ENCODE measurements at places on chromosomes 7 and 10.

DNA sequence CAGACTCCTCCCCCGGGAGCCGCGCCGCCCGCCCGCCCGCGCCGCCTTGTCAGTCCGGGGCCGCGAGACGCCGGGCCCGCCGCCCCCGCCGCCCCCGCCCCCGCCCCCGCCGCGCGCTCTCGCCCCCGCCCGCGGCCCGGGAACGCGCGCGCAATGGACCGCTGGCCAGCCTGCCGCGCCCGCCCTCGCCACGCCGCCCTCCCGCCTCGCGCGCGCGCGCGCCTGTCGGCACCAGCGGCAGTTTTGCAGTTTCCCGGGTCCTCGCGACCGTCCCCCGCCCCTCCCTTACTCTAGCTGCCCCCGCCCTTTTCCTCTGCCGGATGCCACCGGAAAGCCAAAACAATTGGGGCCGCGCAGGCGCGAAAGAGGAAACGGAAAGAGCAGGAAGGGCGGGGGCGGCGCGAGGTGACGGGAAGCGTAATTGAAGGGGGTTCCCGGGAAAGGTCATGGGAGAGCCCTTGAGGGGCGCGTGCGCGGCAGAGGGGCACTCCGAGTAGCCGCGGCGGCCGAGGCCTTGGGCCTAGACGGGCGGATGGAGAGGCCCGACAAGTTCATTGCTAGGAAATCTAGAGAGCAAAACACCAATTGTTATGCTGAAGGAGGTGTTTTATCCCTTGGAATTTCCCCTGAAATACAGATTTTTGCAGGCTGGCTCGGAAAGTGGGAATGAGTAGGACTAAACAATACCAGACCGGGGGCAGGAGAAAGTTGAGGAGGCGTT is 400 bp upstream of the KBTBD2 start:
- peak overlapping the region; percentile 92 for H3K4me3 ChIP-seq
- H3K27ac ChIP-seq, result peak overlapping the region; percentile 99
- peak; percentile 94 for DNase-seq
- peaks cover 3% of the 10 kb centered on the region for H3K27me3 ChIP-seq
- peaks cover 42% of the 10 kb centered on the region for H3K4me1 ChIP-seq

- no peak overlapping the region for H3K27ac ChIP-seq
- H3K27me3 ChIP-seq, result peaks cover 5% of the 10 kb centered on the region
- H3K4me1 ChIP-seq, result no peaks in the 10 kb centered on the region
- H3K36me3 ChIP-seq, result no peaks in the 10 kb centered on the region
- DNase-seq, result no peak
Observed at GRCh38 chr7:3998060-3998459, 684.0 kb upstream of the FOXK1 start.

- H3K27me3 ChIP-seq, result no peaks in the 10 kb centered on the region
- H3K27ac ChIP-seq, result peak within 1 kb of the TSS; percentile 95
- peak; percentile 82 for DNase-seq
- peaks cover 3% of the 10 kb centered on the region for H3K36me3 ChIP-seq
Observed at GRCh38 chr7:832167-832967, at the start of gene SUN1. SUN1 (plus strand) TSS chr7:832476; CDS start chr7:832525, 49 bp downstream.

DNA sequence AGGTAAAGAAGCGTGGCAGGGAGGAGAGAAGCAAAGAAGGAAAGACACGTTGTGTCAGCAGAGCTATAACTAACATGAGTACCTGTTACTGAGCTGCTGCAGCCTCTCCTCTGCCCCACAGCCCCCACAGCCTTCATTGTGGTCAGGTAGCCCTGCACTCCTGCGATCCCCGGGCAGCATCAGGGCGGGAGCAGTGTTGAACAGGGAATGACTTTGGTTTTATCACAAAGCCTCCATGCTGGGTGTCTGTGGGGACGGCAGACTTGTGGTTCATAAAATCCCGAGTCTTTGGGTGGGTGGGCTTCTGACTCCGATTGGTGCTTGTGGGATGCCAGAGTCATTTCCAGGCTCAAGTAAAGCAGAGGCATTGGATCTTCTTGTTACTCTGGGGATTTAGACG is 14.8 kb upstream of the PRKAG2 start:
- peaks cover 5% of the 10 kb centered on the region for H3K27me3 ChIP-seq
- no peak overlapping the region for H3K4me3 ChIP-seq
- H3K36me3 ChIP-seq, result no peaks in the 10 kb centered on the region
- no peaks in the 10 kb centered on the region for H3K4me1 ChIP-seq
- no peak for DNase-seq
- H3K27ac ChIP-seq, result no peak overlapping the region

GRCh38 chr10:60950300-60950699 is 6.3 kb upstream of the RHOBTB1 start:
- peaks cover 65% of the 10 kb centered on the region for H3K27me3 ChIP-seq
- no peak overlapping the region for H3K4me3 ChIP-seq
- no peak for DNase-seq
- H3K27ac ChIP-seq, result no peak overlapping the region

DNA sequence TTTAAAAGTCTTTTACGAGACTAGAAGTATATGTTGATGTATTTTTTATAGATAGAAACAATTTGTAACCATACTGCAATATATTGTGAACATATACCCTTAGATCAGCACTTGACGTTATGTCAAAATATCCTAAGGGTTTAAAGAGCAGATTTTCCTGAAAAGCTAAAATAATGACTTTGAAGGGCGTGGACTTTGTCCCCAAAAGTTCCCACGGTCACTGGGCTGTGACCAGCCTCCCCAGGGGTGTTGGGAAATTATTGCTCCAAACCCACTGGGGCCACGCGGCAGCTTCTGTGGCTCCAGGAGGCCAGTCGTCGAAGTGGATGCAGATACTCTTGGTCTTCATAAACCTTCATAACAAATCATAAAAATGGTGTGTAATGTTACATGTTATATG is 29.9 kb downstream of the DNAJB6 start:
- H3K4me3 ChIP-seq, result no peak overlapping the region
- H3K4me1 ChIP-seq, result peaks cover 23% of the 10 kb centered on the region
- no peaks in the 10 kb centered on the region for H3K27me3 ChIP-seq
- H3K36me3 ChIP-seq, result peaks cover 9% of the 10 kb centered on the region

GRCh38 chr10:52644373-52645186 is 128.0 kb downstream of the MBL2 start:
- no peaks in the 10 kb centered on the region for H3K4me1 ChIP-seq
- no peak for DNase-seq
- H3K36me3 ChIP-seq, result no peaks in the 10 kb centered on the region
- no peaks in the 10 kb centered on the region for H3K27me3 ChIP-seq
- no peak overlapping the region for H3K4me3 ChIP-seq
- no peak overlapping the region for H3K27ac ChIP-seq

GRCh38 chr10:114548662-114549061 is 109.4 kb downstream of the ABLIM1 start:
- no peaks in the 10 kb centered on the region for H3K27me3 ChIP-seq
- no peaks in the 10 kb centered on the region for H3K36me3 ChIP-seq

- no peaks in the 10 kb centered on the region for H3K27me3 ChIP-seq
- H3K27ac ChIP-seq, result no peak overlapping the region
- peaks cover 24% of the 10 kb centered on the region for H3K4me1 ChIP-seq
- peaks cover 59% of the 10 kb centered on the region for H3K36me3 ChIP-seq
- DNase-seq, result no peak
- H3K4me3 ChIP-seq, result no peak overlapping the region
Observed at GRCh38 chr10:75019370-75019769, 92.1 kb upstream of the SAMD8 start.

- no peak for DNase-seq
- peaks cover 81% of the 10 kb centered on the region for H3K36me3 ChIP-seq
- no peaks in the 10 kb centered on the region for H3K27me3 ChIP-seq
Observed at GRCh38 chr10:5933909-5934546, 43.3 kb downstream of the IL15RA start.

GRCh38 chr7:115676707-115677106 is 353.9 kb downstream of the TFEC start:
- no peak for DNase-seq
- no peaks in the 10 kb centered on the region for H3K27me3 ChIP-seq
- no peaks in the 10 kb centered on the region for H3K36me3 ChIP-seq
- H3K4me1 ChIP-seq, result no peaks in the 10 kb centered on the region
- H3K27ac ChIP-seq, result no peak overlapping the region

DNA sequence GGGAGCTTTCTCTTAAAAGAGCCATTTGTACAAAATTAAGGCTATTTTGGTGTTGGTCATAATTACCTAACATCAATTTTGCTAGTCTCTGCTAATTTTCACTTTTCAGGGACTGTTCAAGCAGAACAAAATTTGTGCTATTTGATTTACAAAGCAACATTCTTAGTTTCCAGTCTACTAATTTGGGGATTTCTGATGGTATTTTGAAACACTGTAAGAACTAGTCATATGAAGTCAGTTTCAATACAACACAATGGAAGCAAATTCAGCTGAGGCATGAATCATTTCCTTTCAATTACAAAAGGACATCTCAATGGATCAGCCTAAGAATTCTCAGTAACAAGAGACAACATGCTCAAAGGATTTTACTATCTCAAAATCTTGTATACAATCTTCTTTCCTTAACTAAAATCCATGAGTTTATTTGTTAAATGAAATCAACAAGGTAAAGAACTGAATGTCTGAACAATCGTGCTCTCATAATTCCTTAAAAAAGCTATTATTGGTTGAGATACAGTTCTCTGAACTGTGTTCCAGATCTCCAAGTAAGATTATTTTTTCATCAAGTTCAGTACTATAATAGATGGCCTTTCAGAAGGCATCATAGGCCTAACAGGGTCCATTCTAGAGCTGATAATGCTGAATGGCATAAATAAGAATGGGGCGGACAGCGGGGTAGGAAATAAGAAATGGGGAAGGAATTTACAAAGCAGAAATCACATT is 144.6 kb downstream of the NRCAM start:
- DNase-seq, result no peak
- H3K27ac ChIP-seq, result no peak overlapping the region
- peaks cover 7% of the 10 kb centered on the region for H3K4me1 ChIP-seq
- peaks cover 57% of the 10 kb centered on the region for H3K36me3 ChIP-seq
- no peaks in the 10 kb centered on the region for H3K27me3 ChIP-seq
- no peak overlapping the region for H3K4me3 ChIP-seq

- H3K36me3 ChIP-seq, result no peaks in the 10 kb centered on the region
- DNase-seq, result no peak
- H3K4me3 ChIP-seq, result no peak overlapping the region
- no peaks in the 10 kb centered on the region for H3K27me3 ChIP-seq
- no peaks in the 10 kb centered on the region for H3K4me1 ChIP-seq
- H3K27ac ChIP-seq, result no peak overlapping the region
Observed at GRCh38 chr7:70068531-70068930, 470.3 kb downstream of the AUTS2 start.

GRCh38 chr10:68223535-68224165 is 8.3 kb downstream of the ATOH7 start:
- no peak for DNase-seq
- no peaks in the 10 kb centered on the region for H3K36me3 ChIP-seq
- peaks cover 11% of the 10 kb centered on the region for H3K27me3 ChIP-seq
- H3K4me1 ChIP-seq, result no peaks in the 10 kb centered on the region
- H3K4me3 ChIP-seq, result no peak overlapping the region

GRCh38 chr10:97673736-97674525 is 13.1 kb downstream of the AVPI1 start:
- no peaks in the 10 kb centered on the region for H3K4me1 ChIP-seq
- peaks cover 47% of the 10 kb centered on the region for H3K36me3 ChIP-seq
- no peak overlapping the region for H3K4me3 ChIP-seq
- H3K27me3 ChIP-seq, result no peaks in the 10 kb centered on the region
- no peak overlapping the region for H3K27ac ChIP-seq
- DNase-seq, result no peak

GRCh38 chr10:28797904-28798371 is 120.6 kb downstream of the BAMBI start:
- no peaks in the 10 kb centered on the region for H3K4me1 ChIP-seq
- H3K4me3 ChIP-seq, result no peak overlapping the region

- H3K4me1 ChIP-seq, result no peaks in the 10 kb centered on the region
- H3K4me3 ChIP-seq, result no peak overlapping the region
- H3K27me3 ChIP-seq, result peaks cover 61% of the 10 kb centered on the region
- H3K36me3 ChIP-seq, result no peaks in the 10 kb centered on the region
Observed at GRCh38 chr7:131829947-131830558, 273.6 kb upstream of the PODXL start.

GRCh38 chr7:21169667-21170580 is 258.0 kb upstream of the SP4 start:
- H3K27ac ChIP-seq, result no peak overlapping the region
- DNase-seq, result no peak
- H3K4me3 ChIP-seq, result no peak overlapping the region
- H3K27me3 ChIP-seq, result peaks cover 33% of the 10 kb centered on the region

GRCh38 chr7:105594034-105594433 is 12.7 kb upstream of the EFCAB10 start:
- H3K27ac ChIP-seq, result no peak overlapping the region
- no peak overlapping the region for H3K4me3 ChIP-seq
- DNase-seq, result no peak
- H3K36me3 ChIP-seq, result no peaks in the 10 kb centered on the region
- peaks cover 6% of the 10 kb centered on the region for H3K4me1 ChIP-seq
- H3K27me3 ChIP-seq, result no peaks in the 10 kb centered on the region

GRCh38 chr10:97737770-97738265 is 890 bp downstream of the ZFYVE27 start:
- no peaks in the 10 kb centered on the region for H3K27me3 ChIP-seq
- no peak for DNase-seq
- peak overlapping the region; percentile 99 for H3K27ac ChIP-seq
- H3K4me1 ChIP-seq, result peaks cover 60% of the 10 kb centered on the region
- peaks cover 6% of the 10 kb centered on the region for H3K36me3 ChIP-seq
- H3K4me3 ChIP-seq, result peak overlapping the region; percentile 98

- H3K27me3 ChIP-seq, result peaks cover 76% of the 10 kb centered on the region
- no peak overlapping the region for H3K27ac ChIP-seq
Observed at GRCh38 chr10:117170244-117170643, 27.0 kb upstream of the KCNK18 start.

DNA sequence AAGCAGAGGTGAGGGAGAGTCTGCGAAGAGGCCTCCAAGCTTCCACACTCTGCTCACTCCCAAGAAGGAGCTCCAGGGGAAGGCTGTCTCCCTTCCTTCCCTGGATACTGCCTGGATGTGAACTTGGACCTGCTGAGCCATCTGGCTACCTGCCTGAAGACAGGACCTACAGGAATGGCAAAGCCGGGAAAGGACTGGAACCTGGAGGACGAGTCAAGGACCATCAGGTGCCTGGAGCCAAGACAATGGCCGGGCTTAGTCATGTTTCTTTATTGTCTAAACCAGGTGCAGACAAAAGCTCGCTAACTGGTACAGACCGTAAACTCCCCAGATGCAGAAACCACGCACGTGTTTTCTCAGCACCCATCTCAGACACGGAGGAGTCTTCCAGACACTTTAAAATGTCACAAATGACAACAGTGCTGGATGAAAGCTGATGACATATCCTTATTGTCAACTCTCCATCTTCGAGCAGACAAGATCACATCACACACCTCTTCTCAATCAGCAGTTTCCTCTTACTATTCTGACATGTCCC is 12.1 kb downstream of the ASB13 start:
- no peak overlapping the region for H3K27ac ChIP-seq
- no peaks in the 10 kb centered on the region for H3K27me3 ChIP-seq
- peaks cover 25% of the 10 kb centered on the region for H3K4me1 ChIP-seq
- DNase-seq, result no peak
- H3K4me3 ChIP-seq, result no peak overlapping the region

- DNase-seq, result no peak
- H3K36me3 ChIP-seq, result no peaks in the 10 kb centered on the region
- H3K27ac ChIP-seq, result no peak overlapping the region
- no peaks in the 10 kb centered on the region for H3K27me3 ChIP-seq
- peaks cover 8% of the 10 kb centered on the region for H3K4me1 ChIP-seq
Observed at GRCh38 chr10:79413196-79413595, 32.2 kb downstream of the ZCCHC24 start.

All from naive thymus-derived CD8-positive, alpha-beta T cell (primary cell).